ENCODE measurements at places on chromosomes 5 and 9. TPM values are rescaled to one million over a fixed set of nuclear protein-coding genes. Genes with fewer than 3 reads are reported as not detected.

SV2C gene
- 0.27 TPM for total RNA-seq

TMEM215 gene
- not detected for total RNA-seq

BTNL3 gene
- not detected for total RNA-seq

CCL19 gene
- not detected for total RNA-seq

PRSS3 gene
- total RNA-seq: not detected

DNA sequence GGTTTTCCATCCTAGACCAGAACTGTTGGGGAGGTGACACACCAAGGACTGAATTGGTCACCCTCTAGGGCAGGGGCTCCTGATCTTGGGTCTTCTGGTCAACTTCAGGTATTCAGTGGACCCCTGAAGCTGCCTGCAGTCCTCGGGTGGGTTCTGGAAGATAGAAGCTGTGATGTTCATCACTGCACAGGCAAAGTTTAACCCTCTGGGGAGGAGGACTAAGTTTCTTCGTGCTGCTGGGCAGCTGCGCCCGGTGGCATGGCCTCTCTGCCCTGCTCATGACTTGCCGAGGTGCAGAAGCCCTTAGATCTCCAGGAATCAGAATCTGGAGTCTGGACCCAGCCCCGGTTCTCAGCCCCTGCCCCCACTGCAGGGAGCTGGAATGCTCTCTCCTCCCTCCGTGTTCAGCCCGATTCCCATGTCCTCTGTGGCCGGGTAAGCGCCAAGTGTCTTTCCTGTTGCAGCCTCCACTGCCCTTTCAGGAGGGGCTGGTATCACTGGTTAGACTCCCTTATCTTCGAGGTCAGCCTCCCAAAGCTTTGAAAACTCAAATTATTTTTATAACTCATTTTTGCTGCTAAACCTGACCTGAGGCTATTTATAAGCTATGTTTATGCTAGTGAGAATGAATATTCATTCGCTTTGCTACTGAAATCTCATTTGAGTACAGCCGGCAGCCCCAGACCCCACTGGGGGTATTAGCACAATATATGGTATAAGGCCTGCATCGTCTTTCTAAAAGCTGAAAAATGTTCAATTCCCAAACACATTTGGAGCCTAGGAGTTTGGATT, 1.7 kb downstream of the LAMC3 start:
- no peak for DNase-seq

DNA sequence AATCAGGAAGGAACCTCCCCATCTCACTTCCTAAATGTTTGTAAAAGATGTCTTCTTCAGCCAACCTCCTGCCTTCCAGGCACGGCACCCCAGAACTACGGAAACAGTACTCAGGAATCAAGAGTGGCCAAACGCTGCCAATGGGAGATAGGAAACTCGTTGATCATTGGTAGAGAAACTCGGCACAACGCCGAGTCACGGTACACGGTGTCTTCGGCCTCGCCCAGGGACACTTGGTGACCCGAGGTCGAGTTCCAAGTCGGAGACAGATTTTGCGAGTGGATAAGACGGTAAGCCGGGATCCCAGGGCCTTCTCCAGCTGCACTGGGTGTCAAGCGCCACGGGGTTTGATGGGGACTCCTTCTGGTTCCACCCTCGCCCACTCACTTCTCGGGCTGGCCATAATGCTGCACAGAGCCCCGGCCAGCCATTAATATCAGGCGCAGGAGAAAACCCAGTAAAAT, 343 bp downstream of the KIAA0825 start:
- no peak for DNase-seq

- DNase-seq: no peak
Measured at GRCh38 chr5:64634997-64635686, 55.2 kb upstream of the SHISAL2B start.

DNA sequence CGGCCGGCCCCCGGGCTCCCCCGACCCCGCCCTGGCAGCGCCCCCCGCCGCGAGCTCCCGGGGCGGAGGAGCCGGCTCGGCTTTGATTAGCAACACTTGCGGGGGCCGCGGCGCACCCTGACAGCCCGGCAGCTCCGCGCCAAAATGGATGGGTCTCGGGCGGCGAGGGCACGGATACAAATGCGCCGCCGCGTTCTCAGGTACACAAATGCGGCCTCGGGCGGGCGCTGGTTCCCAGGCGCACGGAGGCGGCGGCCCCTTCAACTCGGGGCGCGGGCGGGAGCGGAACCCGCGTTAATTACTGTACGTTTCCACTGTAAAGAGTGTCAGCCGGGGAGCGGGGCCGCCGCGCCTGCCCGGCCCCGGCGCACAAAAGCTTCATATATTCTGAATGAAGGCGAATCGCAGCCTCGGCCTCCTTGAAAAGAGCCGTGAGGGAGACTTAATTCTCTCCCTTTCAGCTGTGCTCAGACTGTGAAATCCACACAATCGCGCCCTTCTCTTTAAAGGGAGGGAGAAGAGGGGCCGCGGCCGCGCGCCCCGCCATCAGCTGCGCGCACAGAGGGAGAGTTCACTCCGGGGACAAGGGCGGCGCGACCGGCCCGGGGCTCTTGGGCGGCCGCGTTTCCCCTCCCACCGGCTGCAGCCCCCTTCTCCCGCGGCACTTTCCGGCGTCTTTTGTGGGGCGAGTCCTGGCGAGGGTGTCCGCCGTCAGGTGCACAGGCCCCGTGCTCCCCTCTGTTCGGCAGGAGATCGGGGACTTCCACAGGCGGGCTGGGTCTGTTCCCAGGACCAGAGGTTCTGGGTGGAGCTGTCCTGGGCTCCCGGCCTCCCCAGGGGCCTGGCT, 27.0 kb downstream of the MSX2 start:
- peak; percentile 38 for DNase-seq

- no peak for DNase-seq
Measured at GRCh38 chr9:95506428-95506677, 10.4 kb downstream of the PTCH1 start.

GRCh38 chr5:95655575-95655974, 9.0 kb downstream of the RFESD start:
- DNase-seq: no peak

DNA sequence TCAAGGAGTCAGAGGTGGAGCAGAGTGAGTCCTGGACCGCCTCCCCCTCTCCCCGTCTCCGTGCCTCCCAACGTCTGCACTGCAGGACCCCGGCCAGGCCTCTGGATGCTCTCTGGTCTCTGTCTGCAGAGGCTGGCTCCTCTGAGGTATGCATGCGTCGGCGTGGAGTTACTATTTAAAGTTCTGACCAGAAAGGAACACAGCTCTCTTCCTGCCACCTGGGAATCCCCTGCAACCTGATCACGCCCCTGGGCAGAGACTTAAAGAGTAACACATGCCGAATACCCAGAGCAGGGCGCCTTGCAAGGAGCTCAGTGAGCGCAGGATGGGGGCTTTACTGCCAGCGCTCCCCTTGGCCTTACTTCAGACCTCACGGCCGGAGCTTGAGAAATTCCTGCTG, 16.0 kb downstream of the ANXA6 start:
- no peak for DNase-seq

Data from progenitor cell of endocrine pancreas (in vitro differentiated cells).